Stimulated activated CD4-positive, alpha-beta T cell treated with anti-CD3 and anti-CD28 coated beads, TNF-alpha, amount 100 ng/mL, for 1 hour (primary cell): ENCODE measurements at places on chromosomes 5 and 9.

DNA sequence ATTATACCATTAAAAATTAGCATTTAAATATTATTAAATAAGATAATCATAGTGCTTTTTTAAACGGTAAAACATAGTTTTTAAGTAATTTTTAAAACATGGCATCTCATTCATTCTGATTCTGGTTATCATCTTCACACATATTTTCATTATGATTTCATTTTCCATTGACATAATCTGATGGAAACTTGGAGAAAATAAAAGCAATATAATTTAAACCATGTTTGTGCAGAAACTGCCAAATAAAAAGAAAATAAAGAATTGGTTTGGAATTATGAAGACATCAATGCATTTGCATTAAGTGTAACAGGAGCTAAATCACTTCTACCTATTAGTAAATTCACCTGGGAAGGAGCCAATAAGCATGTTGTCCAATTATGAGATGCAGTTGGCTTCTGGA lies 490.1 kb upstream of the CD180 start:
- DNase-seq = no peak

- DNase-seq = no peak
These were observed 60.2 kb downstream of the PCSK1 start for GRCh38 chr5:96372726-96373380.

DNA sequence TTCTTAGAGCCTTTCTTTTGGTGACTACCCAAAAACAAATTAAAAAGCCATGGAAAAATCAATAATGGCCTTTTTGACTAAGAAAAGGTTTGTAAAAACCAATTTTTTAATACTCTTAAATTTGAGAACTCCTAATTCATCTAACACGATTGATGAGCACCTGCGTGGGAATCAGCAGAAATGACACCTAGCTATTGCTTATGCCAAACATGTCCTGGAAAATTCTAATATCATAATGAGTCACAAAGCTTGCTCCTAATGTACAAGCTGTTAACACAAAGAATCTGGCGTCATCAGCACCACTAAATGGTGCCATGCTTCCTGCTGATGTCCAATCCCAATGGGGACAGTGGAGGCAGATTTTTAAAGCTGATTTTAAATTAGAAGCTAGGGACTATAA lies 146.2 kb upstream of the LRRTM2 start:
- DNase-seq = no peak

DNA sequence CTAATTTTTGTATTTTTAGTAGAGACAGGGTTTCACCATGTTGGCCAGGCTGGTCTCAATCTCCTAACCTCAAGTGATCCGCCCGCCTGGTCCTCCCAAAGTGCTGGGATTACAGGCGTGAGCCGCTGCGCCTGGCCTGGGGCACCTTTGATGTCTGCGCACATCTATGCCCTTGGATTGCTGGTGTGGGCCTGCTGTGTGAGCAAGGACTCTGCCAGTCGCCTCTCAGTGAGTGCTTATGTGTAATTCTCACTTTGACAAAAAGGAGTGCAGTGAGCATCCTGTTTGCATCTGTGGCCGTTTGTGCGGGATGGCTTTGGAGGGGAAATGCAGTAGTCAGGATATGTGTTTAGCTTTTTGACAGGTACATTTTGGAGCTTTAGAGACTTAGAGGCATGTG lies 9.4 kb downstream of the WDR5 start:
- DNase-seq = no peak

DNA sequence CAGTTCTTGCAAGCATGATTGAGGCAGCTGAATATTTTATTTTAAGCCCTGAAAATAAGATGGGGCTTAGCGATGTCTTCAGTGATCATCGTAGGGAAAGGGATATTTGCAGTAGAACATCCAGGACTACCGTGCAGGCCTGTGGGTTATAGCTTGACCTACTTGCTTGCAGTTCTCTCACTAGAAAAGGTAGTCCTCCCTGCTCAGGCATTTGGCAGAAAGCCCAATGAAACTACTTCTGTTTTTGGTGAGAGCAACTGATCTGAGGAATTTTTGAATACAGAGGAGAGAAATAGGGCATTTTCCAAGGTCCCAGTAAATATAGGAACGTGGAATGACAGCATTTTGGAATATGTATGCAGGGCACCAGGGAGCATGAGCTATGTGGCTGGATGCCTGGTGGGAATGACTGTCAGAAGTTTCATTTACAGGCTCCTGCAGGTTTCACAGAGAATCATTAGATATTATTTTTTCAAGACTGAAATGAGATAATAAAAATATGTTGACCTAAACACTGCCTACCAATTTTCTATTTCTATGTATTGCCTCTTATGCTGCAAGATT lies 417.9 kb upstream of the ACTBL2 start:
- DNase-seq = no peak

DNA sequence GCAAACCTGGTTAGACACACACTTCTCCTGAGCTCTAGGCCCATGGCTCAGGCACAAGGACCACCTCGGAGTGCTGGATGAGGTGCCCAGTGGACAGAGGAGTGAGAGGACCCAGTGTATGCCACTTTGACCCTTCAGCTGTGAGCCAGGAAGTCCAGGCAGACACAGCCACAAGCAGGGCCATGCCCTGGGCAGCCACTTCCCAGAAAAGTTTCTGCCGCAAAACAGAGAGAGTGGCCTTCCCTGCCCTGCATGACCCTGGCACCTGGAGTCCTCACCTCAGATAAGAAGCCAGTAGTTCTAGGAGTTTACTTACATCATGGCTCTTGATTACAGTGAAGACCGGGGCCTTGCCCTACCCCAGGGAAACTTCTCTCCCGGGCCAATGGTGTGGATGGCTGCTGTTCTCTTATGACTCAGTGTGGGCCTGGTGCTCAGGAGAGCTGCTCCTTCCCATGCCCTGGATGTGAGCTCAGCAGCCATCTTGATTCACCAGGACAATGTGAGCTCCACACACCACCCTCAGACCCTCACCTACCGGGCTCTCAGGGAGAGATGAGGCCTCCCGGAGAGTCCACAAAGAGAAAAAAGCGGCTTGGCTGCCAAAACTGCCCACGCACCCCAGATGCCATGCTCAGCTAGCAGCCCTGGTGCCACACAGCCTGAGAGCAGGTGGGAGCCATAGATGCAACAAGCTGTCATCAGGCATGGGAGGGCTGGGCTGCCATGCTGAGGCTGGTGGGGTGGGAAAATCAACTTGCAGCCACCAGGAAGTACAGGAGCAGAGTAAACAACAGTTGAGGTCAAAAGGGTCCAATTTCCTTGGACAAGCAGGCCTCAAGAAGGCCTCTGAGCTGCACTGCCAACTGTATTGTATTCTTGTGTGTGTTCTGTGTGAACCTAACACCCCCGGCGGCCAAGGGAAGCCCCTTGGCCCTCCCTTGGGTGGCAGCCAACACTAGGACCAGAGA lies 11.7 kb upstream of the IRF1 start:
- no peak for DNase-seq

GRCh38 chr5:132473019-132473531 lies 17.5 kb downstream of the IRF1 start:
- DNase-seq = no peak

- no peak for DNase-seq
These were observed 132.0 kb upstream of the GRHPR start for GRCh38 chr9:37290366-37290939.

GRCh38 chr9:113570749-113571711 lies 107.5 kb downstream of the RGS3 start:
- no peak for DNase-seq

- no peak for DNase-seq
These were observed 146.3 kb downstream of the RORB start for GRCh38 chr9:74643303-74643923.

GRCh38 chr9:125431741-125432271 lies 170.2 kb downstream of the GAPVD1 start:
- DNase-seq = no peak

GRCh38 chr5:160175438-160176218 lies 53.7 kb upstream of the FABP6 start:
- DNase-seq = no peak

DNA sequence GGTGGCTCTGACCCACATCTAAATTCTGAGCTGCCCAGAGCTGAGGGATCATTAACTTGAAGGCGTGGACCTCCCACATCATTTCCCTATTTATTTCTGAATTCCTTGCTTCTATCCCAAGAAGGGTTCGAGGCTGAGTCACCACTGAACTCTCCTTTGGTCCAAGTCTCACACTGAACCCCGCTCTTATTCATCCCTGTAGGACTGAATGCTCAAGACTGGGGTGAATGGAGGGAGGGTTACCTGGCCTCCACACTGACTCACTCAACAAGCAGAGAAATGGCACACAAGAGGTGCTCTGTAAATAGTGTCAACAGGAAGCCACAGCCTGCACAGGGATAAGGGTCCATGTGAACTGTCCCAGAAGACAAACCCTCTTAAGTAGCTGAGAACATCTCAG lies 79.1 kb upstream of the FSTL4 start:
- no peak for DNase-seq

- no peak for DNase-seq
These were observed 88.2 kb downstream of the FRMD3 start for GRCh38 chr9:83449983-83450382.

GRCh38 chr5:37222181-37222580 lies 27.0 kb downstream of the CPLANE1 start:
- no peak for DNase-seq

- DNase-seq = no peak
These were observed 409.5 kb upstream of the ITGA1 start for GRCh38 chr5:52378237-52378636.

GRCh38 chr5:40521108-40521785 lies 158.5 kb upstream of the PTGER4 start:
- no peak for DNase-seq

DNA sequence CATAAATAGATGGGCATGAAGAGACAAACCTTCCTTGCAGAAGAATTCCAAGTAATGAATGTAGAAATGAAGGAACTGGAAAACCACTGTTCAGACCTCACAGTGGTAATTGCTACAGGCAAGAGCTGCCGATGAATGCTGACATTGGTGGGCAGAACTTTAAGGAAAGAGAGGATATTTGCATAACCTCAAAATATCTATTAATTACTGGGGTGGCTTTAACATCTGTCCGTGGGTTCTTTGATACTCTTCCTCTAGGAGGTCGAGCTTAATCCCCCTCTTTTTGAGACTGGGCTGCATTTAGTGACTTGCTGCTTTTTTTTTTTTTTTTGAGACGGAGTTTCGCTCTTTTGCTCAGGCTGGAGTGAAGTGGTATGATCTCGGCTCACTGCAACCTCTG lies 34.7 kb downstream of the LAMC3 start:
- DNase-seq = no peak

DNA sequence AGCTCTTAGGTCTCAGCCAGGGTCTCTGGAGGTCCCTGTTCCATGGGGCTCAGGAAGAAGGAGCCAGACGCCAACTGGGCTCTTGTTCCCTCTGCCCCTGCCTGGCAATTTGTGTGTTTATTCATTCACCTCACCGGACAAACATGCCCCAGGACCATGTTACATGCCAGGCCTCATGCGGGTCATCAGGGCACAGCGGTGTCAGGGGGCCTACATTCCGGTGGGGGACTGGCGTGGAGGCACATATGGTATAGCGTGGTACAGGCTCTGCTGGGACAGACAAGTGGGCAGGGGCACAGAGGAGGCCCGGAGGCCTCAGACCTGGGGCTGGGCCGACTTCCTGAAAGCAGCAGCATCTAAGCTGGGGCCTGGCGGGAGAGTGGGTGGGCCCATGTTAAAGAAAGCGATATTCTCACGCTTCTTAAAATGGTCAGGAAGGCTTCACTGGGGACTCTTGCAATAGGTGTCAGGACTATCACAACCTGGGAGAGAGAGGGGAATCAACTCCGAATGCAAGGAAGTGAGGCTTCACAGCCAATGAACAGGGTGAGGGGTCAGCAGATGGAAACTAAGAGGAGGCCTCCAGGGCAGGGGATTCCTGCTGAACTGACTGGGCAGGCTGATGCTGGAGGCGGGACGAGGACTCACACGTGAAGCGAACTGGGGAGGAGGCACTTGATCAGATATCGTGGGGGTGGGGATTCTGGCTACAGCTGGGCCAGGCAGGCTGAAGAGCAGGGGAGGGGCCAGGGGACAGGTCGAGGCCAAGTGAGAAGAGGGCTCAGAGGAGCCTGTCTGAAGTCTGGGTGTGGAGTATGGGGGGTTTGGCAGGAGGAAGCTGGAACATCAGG lies 41.9 kb downstream of the NCS1 start:
- no peak for DNase-seq

DNA sequence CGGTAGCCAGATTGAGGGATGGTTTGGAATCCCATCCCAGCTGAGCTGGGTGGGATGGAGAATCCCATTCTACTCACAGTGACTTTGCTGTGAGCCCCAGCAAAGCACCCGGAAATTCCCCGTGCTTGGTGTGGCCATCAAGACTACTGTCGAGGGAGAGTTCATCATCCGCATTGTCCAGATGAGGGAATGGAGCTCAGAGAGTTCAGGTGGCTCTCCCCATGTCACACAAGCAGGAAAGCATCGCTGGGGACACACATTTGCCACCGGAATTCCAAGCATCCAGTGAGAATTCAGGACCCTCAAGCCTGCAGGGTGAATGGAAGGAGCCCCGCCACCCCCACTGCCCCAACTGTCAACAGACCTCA lies 54.4 kb downstream of the HRH2 start:
- no peak for DNase-seq

- no peak for DNase-seq
These were observed 153.6 kb upstream of the TYRP1 start for GRCh38 chr9:12539580-12539975.

GRCh38 chr9:14031810-14032209 lies 282.1 kb downstream of the NFIB start:
- DNase-seq = no peak

DNA sequence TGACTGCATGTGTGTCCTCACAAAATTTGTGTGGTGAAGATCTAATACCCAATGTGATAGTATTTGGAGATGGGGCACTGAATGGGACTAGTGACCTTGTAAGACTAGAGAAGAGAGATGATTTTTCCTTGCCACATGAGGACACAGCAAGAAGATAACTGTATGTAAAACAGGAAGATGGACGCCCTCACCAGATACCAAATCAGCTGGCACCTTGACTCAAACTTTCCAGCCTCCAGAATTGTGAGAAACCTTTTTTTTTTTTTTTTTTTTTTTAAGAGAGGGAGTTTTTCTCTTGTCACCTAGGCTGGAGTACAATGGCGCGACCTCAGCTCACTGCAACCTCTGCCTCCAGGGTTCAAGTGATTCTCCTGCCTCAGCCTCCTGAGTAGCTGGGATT lies 40.3 kb downstream of the UBTD2 start:
- no peak for DNase-seq

DNA sequence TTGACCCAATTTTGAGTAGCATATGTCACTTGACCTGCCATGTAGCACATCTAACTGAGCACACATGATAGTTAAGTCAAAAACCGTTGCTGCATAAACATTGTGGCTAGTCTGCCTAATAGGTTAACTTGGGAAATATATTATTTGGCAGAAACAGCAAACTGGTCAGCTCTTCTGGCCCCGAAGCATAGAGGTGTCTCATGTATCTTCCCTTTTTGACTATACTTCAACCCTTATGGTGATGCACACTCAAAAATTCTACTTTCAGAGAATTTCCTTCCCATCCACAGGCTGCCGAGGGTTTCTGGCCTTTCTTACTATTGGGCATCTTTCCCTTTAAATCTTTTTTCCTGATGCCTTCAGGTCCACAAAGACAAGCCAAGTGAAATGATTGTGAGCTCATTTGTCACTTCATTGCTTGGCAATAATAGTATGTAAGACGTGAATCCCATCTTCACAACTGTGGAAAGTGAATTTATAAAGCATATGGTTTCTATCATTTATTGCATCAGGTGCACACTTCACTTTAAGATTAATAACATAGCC lies 41.2 kb downstream of the MOCS2 start:
- DNase-seq = no peak

GRCh38 chr9:88447431-88447830 lies 59.2 kb downstream of the SPIN1 start:
- DNase-seq = no peak
